Activated naive CD8-positive, alpha-beta T cell treated with anti-CD3 and anti-CD28 coated beads, Interleukin-2, amount 50 U/mL, for 16 hours (primary cell): ENCODE measurements at places on chromosomes 6 and 20.

DNA sequence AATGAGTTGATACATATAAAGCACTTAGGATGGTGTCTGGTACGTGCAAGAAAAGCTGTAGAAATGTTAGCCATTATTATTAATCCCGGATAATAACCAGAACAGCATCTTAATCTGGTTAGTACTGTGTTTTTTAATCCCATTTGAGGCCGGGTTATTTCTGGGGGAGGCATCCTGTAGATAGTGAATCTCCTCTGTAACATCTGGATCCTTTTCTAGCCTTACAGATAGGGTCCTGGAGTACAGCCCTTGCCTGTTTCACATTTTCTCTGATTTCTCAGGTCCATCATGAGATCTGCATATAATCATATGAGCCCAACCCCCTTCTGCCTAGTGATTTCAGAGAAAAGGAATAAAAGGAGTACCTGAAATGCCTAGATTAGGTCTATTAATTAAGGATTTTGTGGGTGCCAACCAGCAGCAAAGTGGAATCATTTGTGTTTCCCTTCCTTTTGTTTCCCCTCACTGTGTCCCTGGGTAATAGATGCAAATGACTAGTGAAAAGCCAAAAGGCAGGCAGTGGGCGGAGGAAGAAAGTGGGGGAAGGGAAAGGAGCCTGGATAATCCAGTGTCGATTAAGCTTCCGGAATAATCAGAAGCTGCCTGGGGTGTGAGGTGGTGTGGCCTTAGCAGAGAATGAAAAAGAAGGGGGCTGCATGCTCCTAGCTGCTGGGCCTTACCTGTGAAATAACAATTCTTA lies 88.9 kb downstream of the SOBP start:
- no peak for DNase-seq

DNA sequence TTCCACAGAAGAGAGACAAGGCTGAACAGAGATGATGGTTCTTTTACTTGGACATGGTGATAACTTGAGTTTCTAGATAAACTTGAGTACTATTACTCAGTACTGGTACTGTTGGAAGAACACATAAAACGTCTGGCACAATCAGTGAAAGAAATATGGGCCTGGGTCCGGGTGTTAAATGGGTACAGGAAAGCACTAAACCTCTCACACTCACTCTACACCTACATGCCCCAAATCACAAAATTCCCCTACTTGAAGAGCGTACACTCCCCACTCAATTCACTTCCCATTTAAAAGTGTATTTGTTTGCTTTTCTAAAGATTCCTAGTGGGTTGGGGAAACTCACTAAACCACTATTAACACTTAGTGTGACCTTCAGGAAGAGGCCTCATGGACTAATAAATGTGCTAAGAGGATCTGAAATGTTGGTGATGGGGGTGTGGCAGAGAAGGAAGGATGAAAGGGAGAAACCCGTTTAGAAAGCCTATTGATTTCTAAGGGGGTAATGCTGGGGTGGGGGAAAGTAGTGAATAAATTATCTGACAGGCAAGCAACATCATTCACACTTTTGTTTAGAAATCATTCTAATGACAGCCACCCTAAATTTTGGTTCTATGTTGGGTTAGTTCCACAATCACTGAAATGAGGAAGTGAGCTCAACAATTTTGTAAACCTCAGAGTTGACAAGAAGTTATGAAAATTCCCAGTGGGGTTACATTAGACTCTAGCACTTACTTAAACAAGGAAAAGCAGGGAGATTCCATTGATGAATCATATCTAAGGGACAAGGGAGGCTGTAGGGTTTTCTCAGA lies 222.6 kb upstream of the MARCKS start:
- no peak for DNase-seq

- DNase-seq = no peak
Observed at GRCh38 chr6:55443238-55444134, 116.2 kb downstream of the GFRAL start.

- DNase-seq = no peak
Observed at GRCh38 chr6:166419717-166420116, 37.0 kb upstream of the MPC1 start.

DNA sequence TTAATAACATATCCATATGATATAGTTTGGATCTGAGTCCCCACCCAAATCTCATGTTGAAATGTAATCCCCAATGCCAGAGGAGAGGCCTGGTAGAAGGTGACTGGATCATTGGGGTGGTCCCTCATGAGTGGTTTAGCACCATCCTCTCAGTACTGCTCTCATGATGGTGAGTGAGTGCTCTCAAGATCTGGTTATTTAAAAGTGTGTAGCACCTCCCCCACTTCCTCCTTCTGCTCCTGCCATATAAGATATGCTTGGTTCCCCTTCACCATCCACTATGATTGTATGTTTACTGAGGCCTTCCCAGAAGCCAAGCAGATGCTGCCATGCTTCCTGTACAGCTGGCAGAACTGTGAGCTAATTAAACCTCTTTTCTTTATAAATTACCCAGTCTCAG lies 22.9 kb downstream of the IRF4 start:
- DNase-seq = no peak

- DNase-seq = no peak
Observed at GRCh38 chr6:25094726-25095125, 159.0 kb upstream of the RIPOR2 start.

DNA sequence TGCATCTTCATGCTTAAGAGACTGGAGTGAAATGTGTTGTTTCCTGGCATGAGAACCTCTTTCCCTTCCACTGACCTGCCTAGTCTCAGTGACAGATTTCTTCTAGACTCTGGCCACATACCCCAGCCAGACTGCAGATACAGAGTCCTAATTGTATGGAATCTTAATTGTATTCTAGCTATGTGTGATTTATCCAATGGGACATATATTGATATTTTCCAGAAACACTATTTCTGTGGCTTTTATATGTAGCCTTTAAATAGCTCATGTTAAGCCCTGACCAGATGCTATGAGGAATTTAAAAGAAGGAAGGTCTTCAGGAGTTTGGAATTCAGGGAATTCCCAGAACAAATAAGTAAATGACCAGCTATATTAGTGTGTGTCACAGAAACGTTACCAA lies 99.0 kb downstream of the FIG4 start:
- no peak for DNase-seq

- no peak for DNase-seq
Observed at GRCh38 chr20:19780261-19780660, 22.2 kb downstream of the RIN2 start.

DNA sequence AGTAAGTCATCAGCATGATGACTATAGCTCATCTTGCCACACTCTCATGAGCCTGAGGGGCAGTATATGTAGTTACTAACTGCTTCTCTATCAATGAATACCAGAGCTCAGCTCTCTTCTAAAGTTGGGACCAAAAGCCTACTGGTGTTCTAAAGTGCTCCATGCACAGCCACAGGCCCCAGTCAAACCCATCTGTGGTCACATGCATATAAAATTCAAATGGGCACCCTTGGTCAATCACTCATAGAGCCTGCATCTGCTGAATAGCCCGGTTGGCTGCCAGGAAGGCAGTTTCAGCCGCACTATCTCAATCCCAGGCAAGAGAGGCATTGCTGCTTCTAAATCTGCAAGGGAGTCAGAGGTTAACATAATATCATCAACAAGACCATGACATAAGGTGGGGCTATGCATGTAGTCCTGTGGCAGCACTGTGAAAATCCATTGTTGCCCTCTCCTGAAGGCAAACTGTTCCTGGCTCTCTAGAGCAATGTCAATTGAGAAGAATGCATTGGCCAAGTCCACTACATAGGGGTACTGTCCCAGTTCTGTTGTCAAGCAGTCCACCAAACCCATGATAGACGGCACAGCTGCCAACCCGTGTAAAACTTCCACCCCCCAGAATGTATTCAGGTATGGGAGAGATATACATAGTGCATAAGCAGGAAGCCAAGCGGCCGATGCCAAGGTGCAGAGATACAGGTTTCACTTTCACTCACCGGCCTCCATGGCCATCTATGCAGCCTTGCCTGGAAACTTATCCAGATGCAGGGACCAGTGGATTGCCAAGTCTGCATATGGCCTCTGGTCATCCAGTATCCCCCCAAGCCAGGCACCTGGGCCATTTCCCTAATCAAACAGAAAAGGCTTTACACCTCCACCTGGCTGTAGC lies 76.2 kb downstream of the ALDH8A1 start:
- DNase-seq = no peak
